ENCODE measurements at places on chromosomes 7 and 10.

DNA sequence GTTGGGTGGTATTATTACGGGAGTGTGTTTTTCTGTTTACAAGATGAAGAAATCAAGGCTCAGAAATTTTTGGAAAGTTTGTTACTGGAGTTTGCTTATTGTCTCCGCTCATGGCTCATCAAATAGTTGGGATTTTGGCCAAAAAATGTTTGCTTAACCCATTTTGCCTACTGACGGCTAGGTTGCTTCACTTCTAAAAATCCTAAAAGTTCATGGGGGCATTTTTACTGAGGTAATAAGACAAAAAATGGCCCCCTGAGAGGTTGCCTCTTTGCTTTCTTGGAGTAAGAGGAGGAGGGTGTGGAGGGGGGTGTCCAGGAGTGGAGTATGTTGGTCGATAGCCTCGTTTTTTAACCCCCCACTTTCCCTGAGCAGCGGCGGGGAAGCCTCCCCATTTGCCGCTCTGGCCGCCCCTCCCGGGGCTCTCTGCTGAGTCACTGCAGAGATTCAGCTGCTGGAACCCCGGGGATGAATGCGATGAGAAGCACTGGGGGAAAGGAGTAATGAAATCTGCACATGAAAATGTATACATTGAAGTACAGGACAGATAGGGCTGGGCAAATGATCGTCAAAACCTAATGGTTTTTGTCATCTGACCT is 1.5 kb downstream of the MEST start:
- no peaks in the 10 kb centered on the region for H3K36me3 ChIP-seq
- no peaks in the 10 kb centered on the region for H3K27me3 ChIP-seq
- H3K4me1 ChIP-seq: no peaks in the 10 kb centered on the region
- H3K4me3 ChIP-seq: peak overlapping the region; percentile 66

DNA sequence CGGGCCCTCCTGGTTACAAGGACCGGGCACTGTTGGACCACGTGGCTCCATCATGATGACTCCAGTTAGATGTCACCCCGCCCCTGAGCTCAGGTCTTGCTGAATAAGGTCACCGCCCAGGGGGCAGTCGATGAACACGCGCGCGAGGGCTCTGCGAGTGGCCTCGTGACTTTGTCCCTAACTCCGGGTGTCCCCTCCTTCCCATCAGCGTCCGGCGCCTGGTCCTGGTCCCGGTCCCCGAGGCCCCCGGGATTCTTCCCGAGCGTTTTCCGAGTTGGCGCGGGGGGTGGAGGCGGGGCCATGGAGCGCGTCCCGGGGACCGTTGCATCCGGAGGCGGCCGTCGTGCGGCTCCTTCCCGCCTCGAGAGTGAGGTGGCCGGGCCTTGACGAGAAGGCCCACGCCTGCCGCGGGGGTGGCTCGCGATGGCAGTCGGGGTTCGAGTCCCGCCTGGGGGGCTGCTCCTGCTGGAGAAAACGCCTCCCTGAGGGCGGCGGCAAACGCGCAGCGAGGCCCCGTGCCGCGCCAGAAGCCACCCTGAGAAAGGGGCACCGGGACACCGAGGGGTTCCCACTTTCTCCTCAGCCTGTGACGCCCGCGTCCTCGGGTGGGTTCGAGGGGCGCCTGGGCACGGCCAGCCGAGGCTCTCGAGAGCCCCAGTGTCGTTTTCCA is 569 bp upstream of the NPTX2 start:
- no peak for DNase-seq
- H3K4me3 ChIP-seq: peak overlapping the region; percentile 42
- no peaks in the 10 kb centered on the region for H3K36me3 ChIP-seq
- H3K27ac ChIP-seq: no peak overlapping the region

DNA sequence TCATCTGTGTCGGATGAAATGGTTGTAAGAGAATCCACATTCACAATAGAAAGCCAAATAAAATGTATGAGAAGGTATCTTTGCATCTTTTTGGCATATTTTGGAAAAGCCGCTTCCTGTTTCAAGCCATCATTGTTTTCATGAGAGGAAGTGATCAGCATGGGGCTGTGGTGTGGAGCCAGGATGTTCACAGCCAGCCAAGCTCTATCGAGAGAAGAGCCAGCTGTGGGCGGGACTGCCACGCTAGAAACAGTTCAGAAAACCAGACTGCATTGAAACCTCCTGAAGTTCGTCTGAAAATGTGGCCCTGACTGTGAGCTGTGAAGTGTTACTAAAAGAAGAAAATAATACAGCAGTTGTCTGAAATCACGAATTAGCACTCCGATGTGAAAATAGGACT is 21.2 kb upstream of the NPS start:
- no peaks in the 10 kb centered on the region for H3K36me3 ChIP-seq
- H3K27me3 ChIP-seq: no peaks in the 10 kb centered on the region
- no peak overlapping the region for H3K27ac ChIP-seq
- no peak overlapping the region for H3K4me3 ChIP-seq
- H3K4me1 ChIP-seq: no peaks in the 10 kb centered on the region

DNA sequence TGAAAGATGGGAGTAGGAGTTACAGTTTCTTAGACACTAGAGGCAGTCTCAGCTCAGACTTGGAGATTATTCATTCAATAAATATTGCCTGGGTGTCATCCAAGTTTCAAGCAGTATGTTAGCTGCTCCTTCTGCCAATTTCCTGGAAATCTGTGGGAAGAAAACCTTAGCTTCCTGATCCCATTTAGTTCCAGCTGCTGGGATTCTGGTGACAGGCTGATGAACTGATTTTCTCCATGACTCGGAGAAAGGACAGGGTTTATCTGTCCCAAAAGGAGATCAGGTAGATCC is 95.8 kb downstream of the CLEC2L start:
- H3K4me1 ChIP-seq: no peaks in the 10 kb centered on the region
- no peak overlapping the region for H3K27ac ChIP-seq
- DNase-seq: no peak
- H3K4me3 ChIP-seq: no peak overlapping the region
- no peaks in the 10 kb centered on the region for H3K27me3 ChIP-seq

DNA sequence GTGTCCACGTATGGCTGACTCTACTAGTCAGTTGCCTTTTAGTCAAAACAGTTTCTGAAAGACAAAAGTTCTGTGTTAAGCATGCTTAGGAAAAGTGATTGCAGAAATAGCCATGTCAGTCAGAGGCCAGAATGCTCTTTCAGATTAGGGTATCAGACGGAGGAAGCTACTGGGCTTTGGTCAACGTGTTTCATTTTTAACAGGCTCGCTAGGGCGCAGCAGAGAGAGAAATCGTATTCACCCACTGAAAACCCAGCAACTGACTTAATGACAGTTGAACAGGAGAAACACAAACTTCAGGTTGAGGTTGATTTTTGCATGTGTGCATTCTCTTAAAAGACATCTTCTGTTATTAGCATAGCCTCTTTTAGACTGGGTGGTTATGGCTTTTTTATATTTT is 322.6 kb upstream of the KIAA1217 start:
- no peaks in the 10 kb centered on the region for H3K27me3 ChIP-seq
- no peaks in the 10 kb centered on the region for H3K4me1 ChIP-seq
- H3K4me3 ChIP-seq: no peak overlapping the region
- no peak overlapping the region for H3K27ac ChIP-seq
- no peaks in the 10 kb centered on the region for H3K36me3 ChIP-seq
- DNase-seq: no peak

GRCh38 chr7:139918480-139918879 is 89.4 kb downstream of the TBXAS1 start:
- peak overlapping the region; percentile 21 for H3K27ac ChIP-seq
- DNase-seq: no peak
- H3K36me3 ChIP-seq: no peaks in the 10 kb centered on the region
- H3K4me1 ChIP-seq: peaks cover 5% of the 10 kb centered on the region
- H3K4me3 ChIP-seq: no peak overlapping the region
- no peaks in the 10 kb centered on the region for H3K27me3 ChIP-seq

DNA sequence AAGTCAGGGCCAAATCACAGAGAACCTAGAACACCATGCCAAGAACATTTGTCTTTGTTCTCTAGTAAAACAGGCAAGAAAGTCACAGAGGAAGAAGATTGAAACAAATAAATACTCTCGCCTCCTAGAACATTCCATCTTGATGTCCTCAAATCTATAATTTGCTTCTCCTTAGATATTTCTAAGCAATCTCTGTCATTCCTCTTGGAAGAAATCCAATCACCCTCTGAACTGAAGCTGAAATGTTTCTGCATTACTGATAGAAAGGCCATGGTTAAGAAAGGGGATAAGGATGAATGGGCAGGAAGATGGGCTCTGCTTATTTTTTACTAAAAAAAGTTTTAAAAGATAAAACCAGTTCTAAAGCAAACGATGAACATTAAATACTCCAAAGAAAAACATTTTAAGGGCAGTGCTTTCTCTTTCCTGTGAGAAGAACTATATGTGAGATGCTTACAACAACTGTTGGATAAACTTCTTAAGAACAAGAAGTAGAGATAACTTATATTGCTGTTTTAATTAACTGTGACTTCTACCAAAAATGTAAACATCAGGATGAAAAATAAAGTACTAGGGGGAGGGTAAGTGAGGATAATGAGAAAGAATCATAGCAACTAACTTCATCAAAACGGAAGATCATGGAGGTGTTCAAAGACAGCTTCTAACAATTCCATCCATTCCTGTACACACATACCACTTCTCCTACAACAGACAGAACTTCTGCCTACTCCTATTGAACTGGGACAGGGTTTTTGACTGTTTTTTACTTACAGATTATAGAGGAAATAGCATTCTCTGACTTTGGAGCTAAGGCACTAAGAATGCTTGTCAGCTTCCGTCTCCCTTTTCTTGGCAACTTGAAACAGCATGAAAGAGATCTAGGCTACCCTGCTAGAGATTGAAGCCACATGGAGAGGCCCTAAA is 153.0 kb upstream of the LRRTM3 start:
- H3K4me1 ChIP-seq: no peaks in the 10 kb centered on the region
- H3K36me3 ChIP-seq: no peaks in the 10 kb centered on the region
- DNase-seq: no peak
- H3K27me3 ChIP-seq: no peaks in the 10 kb centered on the region
- no peak overlapping the region for H3K27ac ChIP-seq

GRCh38 chr7:144384071-144384470 is 19.4 kb downstream of the NOBOX start:
- H3K27me3 ChIP-seq: no peaks in the 10 kb centered on the region
- no peak for DNase-seq
- H3K27ac ChIP-seq: no peak overlapping the region
- no peaks in the 10 kb centered on the region for H3K36me3 ChIP-seq
- no peaks in the 10 kb centered on the region for H3K4me1 ChIP-seq

DNA sequence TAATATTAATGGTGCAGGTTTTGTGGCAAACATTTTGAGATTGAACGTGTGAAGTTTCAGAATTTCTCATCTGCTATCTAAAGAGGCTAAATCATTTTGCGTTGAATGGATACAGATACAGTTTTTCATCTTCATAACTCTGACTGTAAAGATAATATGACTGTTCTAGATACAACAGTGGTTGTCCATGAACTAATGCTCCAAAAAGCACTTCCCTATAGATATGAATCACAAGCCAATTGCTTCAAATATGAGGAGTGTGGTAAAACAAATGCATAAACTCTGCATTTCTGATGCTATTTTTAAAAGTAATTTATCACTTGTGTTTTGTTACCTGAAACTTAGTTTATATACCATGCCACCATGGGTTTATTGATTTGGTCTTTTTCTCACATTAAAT is 750.1 kb downstream of the MAGI2 start:
- no peak overlapping the region for H3K4me3 ChIP-seq
- H3K27ac ChIP-seq: no peak overlapping the region
- no peaks in the 10 kb centered on the region for H3K36me3 ChIP-seq
- no peak for DNase-seq

DNA sequence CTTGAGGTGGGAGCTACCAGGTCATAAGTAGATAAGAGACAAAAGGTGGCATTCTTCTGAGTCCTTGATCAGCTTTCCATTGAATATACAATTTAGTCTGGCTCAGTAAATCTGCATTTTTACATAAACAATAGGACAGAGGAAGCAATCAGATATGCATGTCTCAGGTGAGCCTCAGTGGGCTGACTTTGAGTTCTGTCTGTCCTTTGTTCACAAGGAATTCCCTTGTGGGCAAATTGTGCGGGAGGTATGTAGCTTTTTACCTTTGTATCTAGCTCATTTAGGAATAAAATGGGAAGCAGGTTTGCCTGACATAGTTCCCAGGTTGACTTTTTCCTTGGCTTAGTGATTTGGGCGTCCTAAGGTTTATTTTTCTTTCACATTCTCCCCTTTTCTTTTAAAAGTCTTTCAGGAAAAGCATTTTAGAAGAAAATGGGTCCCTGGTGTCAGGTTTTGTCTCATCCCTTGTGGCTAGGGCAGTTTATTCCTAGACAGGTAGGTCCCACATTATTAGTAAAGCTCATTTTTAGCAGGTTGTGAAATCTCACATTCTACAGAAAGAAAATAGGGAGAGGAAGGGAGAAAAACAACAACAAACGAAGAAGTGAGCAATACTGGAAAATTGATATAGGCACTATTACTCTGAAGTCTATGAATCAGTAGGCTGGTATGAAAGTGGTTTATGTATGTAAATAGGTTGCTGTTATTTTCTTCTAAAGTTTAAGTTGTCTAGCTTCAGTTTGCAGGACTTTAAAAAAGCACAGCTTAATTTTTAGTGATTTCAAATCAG is 16.5 kb downstream of the SPAM1 start:
- H3K27me3 ChIP-seq: no peaks in the 10 kb centered on the region
- no peak overlapping the region for H3K27ac ChIP-seq
- H3K36me3 ChIP-seq: no peaks in the 10 kb centered on the region
- no peak for DNase-seq
- H3K4me1 ChIP-seq: no peaks in the 10 kb centered on the region

GRCh38 chr7:26487780-26488515 is 196.3 kb downstream of the SNX10 start:
- DNase-seq: no peak
- no peaks in the 10 kb centered on the region for H3K27me3 ChIP-seq
- H3K4me3 ChIP-seq: no peak overlapping the region

DNA sequence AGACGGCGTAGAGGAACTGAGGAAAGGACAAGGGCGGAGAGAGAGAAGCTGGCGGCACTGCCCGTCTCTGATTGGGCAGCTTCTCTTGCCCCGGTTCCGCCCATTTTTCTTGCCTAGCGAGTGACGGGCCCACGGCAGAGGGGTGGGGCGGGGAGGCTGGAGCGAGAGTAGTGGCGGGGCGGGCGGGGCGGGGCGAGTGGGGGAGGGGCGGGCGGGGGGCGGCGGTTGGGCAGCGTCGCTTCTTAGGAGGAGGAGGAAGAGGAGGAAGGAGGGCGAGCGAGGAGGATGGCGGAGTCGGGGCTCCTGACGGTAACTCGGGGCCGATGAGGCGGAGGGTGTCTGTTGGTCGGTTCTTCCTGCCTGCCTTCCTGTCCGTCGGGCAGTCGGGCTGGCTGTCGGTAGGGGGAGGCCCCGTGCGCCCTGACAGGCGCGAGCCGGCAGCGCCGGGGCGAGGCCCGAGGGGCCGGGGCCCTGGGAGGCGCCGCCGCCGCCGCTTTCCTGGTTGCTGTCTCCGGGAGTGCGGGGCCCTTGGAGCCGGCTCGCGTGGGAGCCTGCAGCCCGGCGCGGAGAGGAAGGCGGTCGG is at the start of gene SHOC2:
SHOC2 (plus strand) TSS at position 256 of the 583 bp plus-strand sequence. CDS start 44,755 bp downstream, outside the sequence.
- H3K4me3 ChIP-seq: peak within 1 kb of the TSS; percentile 76
- H3K36me3 ChIP-seq: no peaks in the 10 kb centered on the region
- H3K27ac ChIP-seq: peak within 1 kb of the TSS; percentile 100

GRCh38 chr7:5361446-5362127 is 62.0 kb downstream of the TNRC18 start:
- peak overlapping the region; percentile 19 for H3K27ac ChIP-seq
- H3K36me3 ChIP-seq: peaks cover 14% of the 10 kb centered on the region
- no peak for DNase-seq
- H3K27me3 ChIP-seq: no peaks in the 10 kb centered on the region

- no peaks in the 10 kb centered on the region for H3K36me3 ChIP-seq
- no peaks in the 10 kb centered on the region for H3K4me1 ChIP-seq
- DNase-seq: no peak
- no peaks in the 10 kb centered on the region for H3K27me3 ChIP-seq
- H3K4me3 ChIP-seq: no peak overlapping the region
These were observed 284.9 kb upstream of the PLXDC2 start for GRCh38 chr10:19531324-19531723.

GRCh38 chr7:116776610-116777289 is 85.6 kb upstream of the CAPZA2 start:
- no peaks in the 10 kb centered on the region for H3K4me1 ChIP-seq
- H3K4me3 ChIP-seq: no peak overlapping the region
- no peaks in the 10 kb centered on the region for H3K36me3 ChIP-seq
- peak overlapping the region; percentile 40 for H3K27ac ChIP-seq
- DNase-seq: no peak

Data from breast epithelium (tissue), 4 donors.